ENCODE measurements at places on chromosomes 6 and 20.

- DNase-seq: no peak
Observed at GRCh38 chr6:19876672-19877071, 39.5 kb downstream of the ID4 start.

- DNase-seq: no peak
Observed at GRCh38 chr20:17825252-17825959, 125.6 kb downstream of the BANF2 start.

GRCh38 chr6:7129784-7130569, 22.2 kb downstream of the RREB1 start:
- DNase-seq: peak; percentile 35

- DNase-seq: peak; percentile 93
Observed at GRCh38 chr6:11921017-11921438, 91.1 kb upstream of the HIVEP1 start.

GRCh38 chr20:20139403-20139802, 87.1 kb downstream of the CFAP61 start:
- DNase-seq: no peak

GRCh38 chr6:137261761-137262160, 42.6 kb upstream of the IFNGR1 start:
- peak; percentile 31 for DNase-seq

GRCh38 chr6:137361701-137362100, 132.5 kb downstream of the OLIG3 start:
- no peak for DNase-seq

- DNase-seq: no peak
Observed at GRCh38 chr20:15555913-15556312, 1017.3 kb downstream of the KIF16B start.

DNA sequence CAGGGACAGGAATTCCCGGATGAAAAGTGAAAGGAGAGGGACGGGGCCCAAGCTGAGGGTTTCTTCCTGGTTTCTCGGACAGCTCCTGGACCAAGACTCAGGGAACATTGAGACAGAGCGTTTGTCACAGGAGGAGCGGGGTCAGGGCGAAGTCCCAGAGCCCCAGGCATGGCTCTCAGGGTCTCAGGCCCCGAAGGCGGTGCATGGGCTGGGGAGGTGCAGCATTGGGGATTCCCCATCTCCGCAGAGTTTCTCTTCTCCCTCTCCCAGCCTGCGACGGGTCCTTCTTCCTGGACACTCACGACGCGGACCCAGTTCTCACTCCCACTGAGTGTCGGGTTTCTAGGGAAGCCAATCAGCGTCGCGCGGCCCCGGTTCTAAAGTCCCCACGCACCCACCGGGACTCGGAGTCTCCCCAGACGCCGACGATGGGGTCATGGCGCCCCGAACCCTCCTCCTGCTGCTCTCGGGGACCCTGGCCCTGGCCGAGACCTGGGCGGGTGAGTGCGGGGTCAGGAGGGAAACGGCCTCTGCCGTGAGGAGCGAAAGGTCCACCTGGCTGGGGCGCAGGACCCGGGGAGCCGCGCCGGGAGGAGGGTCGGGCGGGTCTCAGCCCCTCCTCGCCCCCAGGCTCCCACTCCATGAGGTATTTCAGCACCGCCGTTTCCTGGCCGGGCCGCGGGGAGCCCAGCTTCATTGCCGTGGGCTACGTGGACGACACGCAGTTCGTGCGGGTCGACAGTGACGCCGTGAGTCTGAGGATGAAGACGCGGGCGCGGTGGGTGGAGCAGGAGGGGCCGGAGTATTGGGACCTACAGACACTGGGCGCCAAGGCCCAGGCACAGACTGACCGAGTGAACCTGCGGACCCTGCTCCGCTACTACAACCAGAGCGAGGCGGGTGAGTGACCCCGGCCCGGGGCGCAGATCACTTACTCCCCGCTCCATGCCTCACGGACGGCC, 54.6 kb upstream of the POLR1H start:
- peak; percentile 36 for DNase-seq

GRCh38 chr6:100283285-100283684, 181.4 kb downstream of the SIM1 start:
- peak; percentile 87 for DNase-seq

DNA sequence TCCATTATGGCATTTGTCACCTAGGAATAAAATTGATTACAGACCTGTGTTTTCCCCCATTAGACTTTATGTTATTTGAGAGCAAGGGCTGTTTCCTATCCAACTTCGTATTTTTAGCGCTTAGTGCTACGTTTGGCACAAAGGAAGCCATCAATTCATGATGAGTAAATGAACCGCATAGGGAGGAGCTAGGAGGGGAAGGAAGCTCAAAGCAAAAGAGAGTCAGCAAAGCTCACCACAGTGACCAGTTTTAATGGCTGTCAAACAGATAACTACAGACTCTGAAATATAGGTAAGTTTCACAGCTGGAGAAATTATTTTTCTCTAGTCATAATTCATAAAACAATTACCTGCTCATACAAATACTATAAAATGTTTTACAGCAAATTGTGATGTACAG, 6.9 kb upstream of the SAMD3 start:
- no peak for DNase-seq

DNA sequence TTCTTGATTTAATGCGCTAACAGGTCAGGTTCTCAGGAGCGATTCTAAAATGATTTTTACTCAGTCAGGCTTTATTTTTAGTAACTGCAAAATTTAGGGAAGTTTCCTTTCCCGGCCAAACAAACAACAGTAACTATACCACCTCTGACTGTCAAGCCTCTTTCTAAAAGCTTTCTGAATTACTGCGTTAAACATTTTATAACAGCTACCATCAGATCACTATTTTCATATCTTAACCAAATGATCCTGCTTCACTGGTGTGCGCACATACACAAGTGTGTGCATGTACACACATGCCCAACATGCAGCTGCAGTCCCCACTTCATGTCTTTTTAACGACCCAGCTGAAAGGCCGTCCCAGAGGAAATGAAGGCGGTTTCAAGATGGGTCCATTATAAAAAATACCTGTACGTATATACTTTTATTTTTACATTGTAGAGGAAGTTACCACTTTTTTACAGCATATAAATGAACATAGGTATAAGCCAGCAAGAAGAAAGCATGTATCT, 25.0 kb downstream of the TMEM242 start:
- no peak for DNase-seq

GRCh38 chr6:136066005-136066404, 184.1 kb downstream of the MTFR2 start:
- DNase-seq: no peak

GRCh38 chr6:6659600-6660327, 71.2 kb downstream of the LY86 start:
- no peak for DNase-seq

DNA sequence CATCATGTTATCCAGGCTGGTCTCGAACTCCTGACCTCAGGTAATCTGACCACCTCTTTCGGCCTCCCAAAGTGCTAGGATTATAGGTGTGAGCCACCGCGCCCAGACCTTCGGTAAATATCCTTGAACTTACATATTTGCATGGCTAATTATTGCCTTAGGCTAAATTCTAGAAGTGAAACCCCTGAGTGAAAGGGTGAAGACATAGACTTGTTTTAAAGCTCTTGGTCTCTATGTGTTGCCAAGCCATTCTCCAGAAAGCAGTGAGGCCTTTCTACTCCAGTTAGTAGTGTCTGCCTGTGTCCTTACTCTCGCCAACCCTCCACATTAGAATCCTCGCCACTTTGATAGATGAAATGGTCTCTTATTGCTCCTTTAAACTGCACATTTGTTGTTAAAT, 2.6 kb upstream of the NOTCH4 start:
- DNase-seq: no peak

DNA sequence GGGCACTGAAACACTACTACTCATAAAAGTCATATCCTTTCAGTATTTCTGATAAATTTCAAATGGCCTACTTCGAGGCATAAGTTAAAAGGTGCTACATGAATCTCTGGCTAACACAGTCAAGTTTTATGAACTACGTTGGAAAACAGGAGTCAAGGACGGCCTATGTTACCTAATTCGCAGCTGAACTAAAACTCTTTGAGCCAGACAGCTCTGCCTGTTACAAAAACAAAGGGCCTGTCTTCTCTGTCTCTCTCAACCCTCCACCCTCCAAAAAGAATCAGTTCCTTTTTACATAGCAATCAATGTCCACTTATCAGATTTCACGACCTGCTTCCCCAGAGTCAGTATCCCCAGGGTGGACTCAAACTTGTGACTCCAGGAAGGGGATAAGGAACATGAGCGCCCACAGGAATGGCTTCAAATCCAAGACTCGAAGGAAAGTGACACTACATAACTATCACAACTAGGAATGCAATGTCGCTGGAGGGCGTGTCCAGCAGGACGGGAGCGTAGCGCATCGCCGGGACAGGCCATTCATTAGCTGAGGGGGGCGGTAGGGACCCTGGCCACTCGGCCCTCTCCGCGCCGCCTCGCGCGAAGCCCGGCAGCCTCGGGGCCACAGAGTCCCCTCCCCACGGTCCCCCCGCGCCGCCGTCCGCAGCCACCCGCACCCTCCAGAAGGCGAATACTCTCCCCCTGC, 591 bp downstream of the IBTK start:
- peak; percentile 71 for DNase-seq

DNA sequence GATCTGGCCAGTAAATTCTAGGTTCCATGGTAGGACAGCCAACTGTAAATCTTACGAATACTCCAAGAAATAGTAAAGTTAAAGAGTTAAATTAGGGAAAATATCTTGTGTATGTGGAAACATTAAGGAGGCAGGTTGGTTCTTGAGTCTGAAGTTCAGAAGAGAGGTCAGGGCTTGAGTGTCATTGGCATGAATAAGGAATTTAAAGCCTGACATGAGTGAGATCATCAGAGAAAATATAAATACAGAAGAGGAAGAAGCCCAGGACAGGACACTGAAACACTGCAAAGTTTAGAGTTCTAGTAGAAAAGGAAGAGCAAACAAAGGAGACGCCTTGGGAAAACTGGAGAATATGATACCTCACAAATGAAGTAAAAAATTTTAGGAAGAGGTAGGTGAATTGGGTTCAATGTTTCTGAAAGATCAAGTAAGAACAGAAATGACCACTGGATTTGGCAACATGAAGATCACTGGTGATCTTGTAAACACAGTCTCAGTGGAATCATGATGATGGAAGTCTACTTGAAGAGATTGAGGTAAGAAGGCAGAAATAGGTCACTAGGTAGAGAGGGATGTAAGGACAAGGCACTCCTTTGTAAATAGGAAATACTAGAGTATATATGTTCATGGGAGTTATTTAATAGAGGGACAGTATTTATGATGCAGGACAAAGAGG, 41.6 kb upstream of the SYNCRIP start:
- no peak for DNase-seq

- no peak for DNase-seq
Observed at GRCh38 chr6:126550323-126550722, 210.4 kb downstream of the CENPW start.

- DNase-seq: no peak
Observed at GRCh38 chr20:20499439-20499838, 131.5 kb downstream of the INSM1 start.

Measured in astrocyte of the hippocampus (primary cell).